ENCODE measurements at places on chromosomes 12 and 14.
A peak's percentile ranks its signal among the peaks of the same experiment; 100 is the strongest.

- no peak for DNase-seq
These were observed 609.9 kb upstream of the TMEM132C start for GRCh38 chr12:127657036-127657435.

DNA sequence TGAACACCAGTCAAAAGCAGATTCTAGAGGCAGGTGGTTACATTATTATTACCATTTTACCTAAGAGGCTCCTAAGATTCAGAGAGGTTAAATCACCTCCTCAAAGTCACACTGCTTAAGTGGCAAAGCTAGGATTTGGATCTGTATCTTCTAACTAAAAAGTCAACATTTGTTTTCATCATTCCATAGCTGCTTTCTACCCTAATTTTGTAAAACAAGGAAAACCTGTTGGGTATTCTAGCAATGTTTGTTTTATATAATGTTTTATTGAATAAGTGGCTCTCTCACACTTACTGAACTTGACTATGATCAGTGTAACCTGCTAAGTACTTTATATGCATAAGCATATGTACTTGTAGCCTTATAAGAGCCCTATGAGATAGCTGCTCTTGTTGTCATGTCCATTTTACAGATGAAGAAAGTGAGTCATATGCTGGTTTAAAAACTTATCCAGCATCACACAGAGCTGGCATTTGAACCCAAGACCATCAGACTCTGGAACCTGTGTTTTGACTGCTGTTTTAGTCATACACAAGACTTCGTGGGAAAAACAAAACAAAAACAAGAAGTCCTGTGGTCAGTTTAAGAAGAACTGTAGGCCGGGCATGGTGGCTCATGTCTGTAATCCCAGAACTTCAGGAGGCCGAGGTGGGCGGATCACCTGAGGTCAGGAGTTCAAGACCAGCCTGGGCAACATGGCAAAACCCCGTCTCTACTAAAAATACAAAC is 31.7 kb upstream of the EVL start:
- DNase-seq = no peak

- no peak for DNase-seq
These were observed 17.7 kb downstream of the NUBPL start for GRCh38 chr14:31578792-31579501.

DNA sequence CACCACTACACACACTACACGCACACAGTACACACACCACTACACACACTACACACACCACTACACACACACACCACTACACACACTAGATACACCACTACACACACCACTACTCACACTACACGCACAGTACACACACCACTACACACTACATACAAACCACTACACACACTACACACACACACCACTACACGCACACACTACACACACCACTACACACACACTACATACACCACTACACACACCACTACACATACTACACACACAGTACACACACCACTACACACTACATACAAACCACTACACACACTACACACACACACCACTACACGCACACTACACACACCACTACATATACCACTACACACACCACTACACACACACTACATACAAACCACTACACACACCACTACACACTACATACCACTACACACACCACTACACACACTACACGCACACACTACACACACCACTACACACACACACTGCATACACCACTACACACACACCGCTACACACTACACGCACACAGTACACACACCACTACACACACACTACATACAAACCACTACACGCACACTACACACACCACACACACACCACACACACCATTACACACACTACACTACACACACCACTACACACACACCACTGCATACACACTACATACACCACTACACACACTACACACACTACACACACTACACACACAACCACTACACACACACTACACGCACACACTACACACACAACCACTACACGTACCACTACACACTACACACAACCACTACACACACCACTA is 11.7 kb downstream of the NOC4L start:
- DNase-seq = no peak

DNA sequence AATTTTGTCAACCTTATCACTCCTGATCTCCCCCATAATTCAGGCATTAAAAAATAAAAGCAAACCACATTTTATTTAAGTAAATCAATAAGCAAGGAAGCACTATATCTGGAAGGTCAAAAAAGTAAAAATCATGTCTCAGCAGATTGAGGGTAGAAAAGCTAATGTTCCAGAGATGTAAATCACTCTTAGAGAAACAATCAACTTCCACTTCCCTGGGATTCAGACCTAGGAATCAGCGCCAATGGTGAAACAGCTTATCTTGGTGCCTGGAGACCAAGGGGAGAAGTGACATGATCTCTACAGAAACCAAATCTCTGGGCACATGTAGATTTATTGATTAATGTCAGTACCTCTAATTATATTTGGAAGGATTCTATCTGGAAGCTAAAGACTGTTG is 10.9 kb upstream of the SNX6 start:
- no peak for DNase-seq

DNA sequence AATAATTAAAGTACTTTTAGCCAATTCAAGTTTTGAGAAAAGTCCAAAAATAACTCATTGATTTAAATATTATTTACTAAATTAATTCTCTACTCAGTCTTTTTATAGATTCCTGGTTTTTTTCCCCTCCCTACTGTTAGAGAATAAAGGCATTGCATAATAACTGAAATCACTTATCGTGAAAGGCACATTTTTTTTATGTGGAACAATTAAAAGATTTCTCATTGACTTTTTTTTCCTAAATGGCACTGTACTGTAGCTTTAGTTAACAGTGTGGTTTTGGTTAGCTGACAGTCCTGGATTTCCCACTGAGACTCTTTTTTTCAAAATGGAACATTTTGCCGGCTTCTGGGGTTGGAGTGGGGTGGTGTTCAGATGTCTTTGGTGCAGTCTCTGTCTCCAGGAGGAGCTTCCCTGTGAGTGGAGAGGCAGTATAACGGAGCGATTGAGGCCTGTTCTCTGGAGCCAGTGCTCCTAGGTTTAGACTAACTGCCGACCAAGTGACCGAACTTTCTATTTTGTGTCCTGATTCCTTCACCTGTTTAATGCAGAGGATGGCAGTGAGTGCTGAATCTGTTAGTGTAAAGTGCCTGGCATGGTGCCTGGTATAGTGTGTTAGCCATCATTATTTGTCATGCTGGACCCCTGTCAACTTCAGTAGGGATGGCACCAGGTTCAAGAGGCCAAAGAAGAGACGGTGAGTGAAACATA is 117.7 kb downstream of the ADCK1 start:
- no peak for DNase-seq

- no peak for DNase-seq
These were observed 17.0 kb downstream of the ZDHHC22 start for GRCh38 chr14:77124345-77125280.

DNA sequence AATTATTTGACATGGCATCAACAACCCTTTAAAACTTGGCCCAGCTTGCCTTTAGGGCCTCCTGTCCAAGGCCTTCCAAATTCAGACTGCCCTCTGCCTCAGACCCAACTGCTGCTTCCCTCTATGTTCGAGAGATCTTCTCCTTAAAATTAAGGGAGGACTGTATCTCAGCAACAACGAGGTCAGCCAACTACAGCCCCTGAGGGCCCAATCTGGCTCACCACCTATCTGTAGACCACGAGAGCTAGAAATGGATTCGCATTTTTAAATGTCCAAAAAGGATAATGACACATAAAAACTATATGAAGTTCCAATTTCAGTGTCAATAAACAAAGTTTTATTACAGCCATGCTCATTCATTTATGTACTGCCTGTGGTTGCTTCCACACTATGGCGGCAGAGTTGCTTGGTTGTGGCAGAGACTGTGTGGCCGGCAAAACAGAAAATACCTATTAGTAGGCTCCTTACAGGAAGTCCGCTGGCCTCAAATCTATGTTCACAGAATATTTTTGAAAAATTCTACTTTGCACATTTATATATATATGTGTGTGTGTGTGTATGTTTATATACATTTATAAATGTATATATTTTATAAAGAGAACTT is 1026.9 kb downstream of the BCL11B start:
- no peak for DNase-seq

- peak; percentile 64 for DNase-seq
These were observed 417.0 kb downstream of the DPF3 start for GRCh38 chr14:72476657-72477499.

DNA sequence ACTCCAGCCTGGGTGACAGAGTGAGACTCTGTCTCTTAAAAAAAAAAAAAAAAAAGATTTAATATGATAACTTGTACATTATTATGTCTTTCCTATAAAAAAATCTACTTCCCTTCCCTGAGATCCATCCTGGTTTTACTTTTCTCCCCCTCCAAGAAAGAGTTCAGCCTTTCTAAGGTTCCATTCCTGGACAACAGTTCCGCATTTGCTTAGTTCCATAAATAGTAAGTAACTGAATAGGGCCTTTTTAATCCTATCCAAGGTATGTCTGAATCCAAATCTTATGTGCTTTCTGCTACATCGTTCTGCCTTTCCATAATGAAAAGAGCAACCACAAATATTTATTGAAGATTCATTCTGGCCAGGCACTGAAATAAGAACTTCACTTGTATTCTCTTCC is 187.8 kb downstream of the DACT1 start:
- DNase-seq = no peak

Data from AML-193 (cell line).